Large intestine (tissue), 12 donors: ENCODE measurements at places on chromosomes 4 and X. TPM values are rescaled to one million over a fixed set of nuclear protein-coding genes. Genes with fewer than 3 reads are reported as not detected.
A peak's percentile ranks its signal among the peaks of the same experiment; 100 is the strongest.

The SLC4A4 gene
- polyA plus RNA-seq: 11.2 TPM

DNA sequence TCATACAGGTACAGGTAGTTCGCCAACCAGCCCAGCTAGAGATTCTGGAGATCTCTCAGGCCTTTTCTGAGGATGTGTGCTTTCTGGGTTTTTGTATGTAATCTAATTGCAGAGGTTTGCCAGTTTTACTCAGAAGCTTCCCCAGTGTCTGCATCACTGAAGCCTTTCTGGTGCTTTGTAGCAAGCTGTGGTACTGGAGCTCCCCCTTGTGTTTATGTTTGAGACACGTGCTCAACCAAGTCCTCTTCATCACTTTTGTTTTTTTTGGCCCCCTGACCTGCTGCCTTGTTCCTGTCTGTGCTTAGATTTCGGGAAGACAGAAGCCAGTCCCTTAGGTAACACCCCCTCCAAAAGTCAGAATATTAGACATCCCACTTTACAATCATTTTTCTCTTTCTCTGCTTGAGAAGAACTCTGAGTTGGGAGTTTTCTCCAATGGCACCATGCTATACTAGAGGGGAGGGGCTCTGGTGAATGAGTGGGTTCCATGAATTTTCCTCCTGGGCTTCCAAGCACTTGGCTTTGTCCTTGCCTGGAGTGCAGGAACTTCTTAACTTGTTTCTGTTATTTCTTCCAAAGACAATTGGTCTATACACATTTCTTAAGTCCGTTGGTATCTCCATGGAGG lies 128.4 kb upstream of the TBC1D9 start:
- DNase-seq: peak; percentile 37

GRCh38 chr4:102196221-102196620 lies 149.1 kb downstream of the SLC39A8 start:
- no peak for DNase-seq

DNA sequence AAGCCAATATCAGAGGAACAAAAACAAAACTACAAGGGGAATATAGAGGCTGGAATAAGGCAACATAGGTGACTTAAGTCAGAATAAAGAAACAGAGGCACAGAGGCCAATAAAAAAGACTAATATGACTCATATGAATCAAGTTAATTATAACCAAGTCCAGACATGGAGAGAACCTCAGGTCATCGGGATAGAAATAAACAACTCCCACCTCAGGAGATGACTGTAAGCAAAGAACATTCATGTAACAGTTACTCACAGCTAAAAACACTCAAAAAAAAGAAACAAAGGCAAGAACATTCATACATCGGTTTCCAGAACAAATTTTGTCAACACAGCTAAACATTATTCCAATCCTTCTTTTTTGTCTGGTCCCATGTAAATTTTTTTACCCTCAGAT lies 60.3 kb upstream of the RXFP1 start:
- no peak for DNase-seq

GRCh38 chr4:58515226-58515625 lies 1405.0 kb upstream of the IGFBP7 start:
- DNase-seq: no peak

DNA sequence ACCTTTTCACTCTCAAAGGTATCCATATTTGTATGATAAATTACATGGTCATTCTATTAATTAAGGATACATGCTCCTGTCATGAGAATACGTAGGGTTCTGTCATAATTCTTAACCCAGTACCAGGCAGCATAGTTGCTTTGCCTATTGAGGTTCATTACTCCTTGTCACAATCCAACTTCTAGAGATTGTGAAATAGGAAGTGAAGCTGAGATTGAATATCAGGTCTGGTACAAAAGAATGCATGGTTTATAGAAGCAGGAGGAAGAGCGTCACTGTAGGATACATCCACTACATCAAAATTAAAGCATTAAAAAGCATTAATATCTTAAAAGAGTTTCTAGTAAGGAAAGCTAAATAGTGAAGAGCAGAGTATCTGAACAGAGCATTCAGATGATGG lies 647.0 kb downstream of the IQCM start:
- no peak for DNase-seq

DNA sequence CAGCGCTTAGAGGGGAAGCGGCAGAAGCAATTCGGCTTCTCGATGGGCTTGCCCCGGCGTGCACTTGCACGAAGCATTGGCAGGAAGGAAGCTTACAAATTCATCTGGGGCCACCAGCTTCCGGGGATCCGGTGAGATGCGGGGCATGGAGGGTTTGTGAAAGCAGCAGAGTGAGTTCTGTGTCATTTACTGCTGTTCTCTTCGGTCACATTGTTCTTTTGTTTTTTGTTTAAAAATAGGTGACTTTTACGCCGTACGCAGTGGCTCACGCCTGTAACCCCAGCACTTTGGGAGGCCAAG lies 47.0 kb downstream of the ASMT start:
- no peak for DNase-seq

GRCh38 chrX:95675794-95676193 lies 1008.8 kb upstream of the DIAPH2 start:
- DNase-seq: no peak
